ENCODE measurements at places on chromosomes 11 and 22. TPM values are rescaled to one million over a fixed set of nuclear protein-coding genes. Genes with fewer than 3 reads are reported as not detected.

Gene RTN4RL2
- 8.1 TPM for total RNA-seq

Gene AP2A2
- 64.5 TPM for total RNA-seq

Gene OR52E8
- total RNA-seq: not detected

Gene BACE1
- total RNA-seq: 12.8 TPM

Gene SVIP
- 18.1 TPM for total RNA-seq

Gene MS4A14
- total RNA-seq: not detected

Gene CYP2D6
- 19.8 TPM for total RNA-seq

Gene IFITM10
- total RNA-seq: not detected

Gene NAALADL1
- total RNA-seq: not detected

Gene JAML
- 35.0 TPM for total RNA-seq

Gene SYCE3
- total RNA-seq: not detected

Gene OR5A1
- total RNA-seq: not detected

Gene KLHL22
- 26.4 TPM for total RNA-seq

Gene IL18
- total RNA-seq: 7.7 TPM

Gene GATD1
- 54.8 TPM for total RNA-seq

Gene DAGLA
- total RNA-seq: 5.2 TPM

Gene TRIM6
- total RNA-seq: 2.6 TPM

Gene NOL12
- 55.4 TPM for total RNA-seq

Gene SPATA19
- total RNA-seq: not detected

Gene SLC22A8
- not detected for total RNA-seq

Gene APOL5
- total RNA-seq: not detected

Gene MAPK8IP1
- 5.4 TPM for total RNA-seq

Gene OVOL1
- total RNA-seq: 120 TPM

Gene LUZP2
- total RNA-seq: not detected

Gene IL17REL
- 0.92 TPM for total RNA-seq

Gene ADAMTS15
- 23.5 TPM for total RNA-seq

Gene MIAT
- total RNA-seq: 5.1 TPM

Gene GAL
- not detected for total RNA-seq

Gene MS4A5
- not detected for total RNA-seq

Gene ASRGL1
- total RNA-seq: 57.6 TPM

Gene GSTT2
- total RNA-seq: not detected

Gene RAG1
- not detected for total RNA-seq

Gene MRGPRX4
- not detected for total RNA-seq

Gene NRXN2
- 16.9 TPM for total RNA-seq

Gene OSBPL5
- 45.5 TPM for total RNA-seq

Gene AMPD3
- total RNA-seq: 7.7 TPM

Gene KRTAP5-9
- total RNA-seq: not detected

Gene KRTAP5-10
- total RNA-seq: not detected
